ENCODE measurements at places on chromosomes 13 and 19.

DNA sequence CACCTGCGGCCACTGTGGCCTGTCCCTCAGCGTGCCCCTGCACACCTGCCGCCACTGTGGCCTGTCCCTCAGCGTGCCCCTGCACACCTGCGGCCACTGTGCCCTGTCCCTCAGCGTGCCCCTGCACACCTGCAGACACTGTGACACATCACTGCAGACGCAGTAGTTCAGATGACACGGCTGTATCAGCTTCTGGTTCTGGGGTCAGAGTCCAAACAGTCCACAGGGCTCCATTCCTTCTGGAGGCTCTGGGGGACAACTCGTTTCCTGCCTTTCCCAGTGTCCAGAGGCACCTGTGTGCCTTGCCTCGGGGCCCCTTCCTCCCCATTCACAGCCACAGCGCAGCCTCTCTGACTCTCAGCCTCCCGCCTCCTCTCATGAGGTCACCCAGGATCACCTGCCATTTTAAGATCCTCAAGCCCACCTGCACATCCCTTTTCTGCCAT is 5.5 kb downstream of the SF3A2 start:
- no peak for DNase-seq

- DNase-seq, result no peak
Observed at GRCh38 chr19:2060884-2061494, 9.9 kb upstream of the MKNK2 start.

DNA sequence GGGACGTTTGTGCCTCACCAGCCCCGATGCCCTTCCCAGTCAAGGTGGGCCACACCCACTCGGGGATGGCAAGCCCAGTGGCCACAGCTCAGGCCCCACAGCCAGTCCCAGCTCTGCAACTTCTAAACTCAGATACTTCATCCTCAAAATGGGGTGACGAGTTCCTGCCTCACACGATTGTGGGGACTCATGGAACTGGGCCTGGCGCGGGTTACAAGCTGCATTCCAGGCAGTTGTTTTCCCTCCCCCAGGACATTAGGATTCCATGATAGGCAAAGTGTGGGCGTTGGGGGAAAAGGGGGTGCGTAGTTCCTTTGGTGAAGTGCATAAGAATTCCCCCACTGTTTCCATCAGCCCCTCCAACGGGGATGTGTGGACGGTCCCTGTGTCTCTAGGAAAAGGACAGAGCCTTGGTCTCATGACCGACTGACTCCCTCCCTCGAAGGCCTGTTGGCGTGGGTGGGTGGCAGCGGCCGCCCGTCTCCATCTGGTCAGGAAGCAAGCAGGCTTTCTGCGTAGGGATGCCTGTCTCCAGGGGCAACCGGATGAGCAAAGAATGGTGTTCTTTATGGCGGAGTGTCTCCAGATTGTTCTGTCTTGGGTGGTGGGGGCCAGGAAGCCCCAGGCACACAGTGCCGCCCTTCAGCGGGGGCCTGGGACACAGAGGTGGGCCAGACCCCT is 21.1 kb upstream of the NPAS1 start:
- no peak for DNase-seq

DNA sequence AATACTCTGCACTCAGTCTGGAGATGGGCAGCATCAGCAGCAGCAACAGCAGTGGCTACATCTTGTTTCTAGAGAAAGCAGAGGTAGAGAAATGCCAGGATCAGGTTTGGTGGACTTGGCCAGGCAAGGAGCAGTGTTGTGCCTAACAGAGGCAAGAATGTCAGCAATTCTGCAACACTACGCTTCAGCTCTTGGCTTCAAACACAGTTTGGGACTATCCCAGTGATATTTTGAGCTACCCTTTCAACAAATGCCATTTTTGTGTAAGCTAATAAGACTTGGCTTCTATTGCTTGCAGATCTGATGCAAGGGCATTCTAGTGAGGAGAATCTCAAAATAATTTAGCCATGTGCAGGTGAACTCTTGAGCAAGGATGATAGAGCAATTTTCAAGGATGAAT is 271.3 kb downstream of the PCDH20 start:
- peak; percentile 20 for DNase-seq

- no peak for DNase-seq
Observed at GRCh38 chr19:45171211-45171623, 6.8 kb downstream of the TRAPPC6A start.

- DNase-seq, result no peak
Observed at GRCh38 chr13:97967948-97968347, 14.5 kb downstream of the IPO5 start.

DNA sequence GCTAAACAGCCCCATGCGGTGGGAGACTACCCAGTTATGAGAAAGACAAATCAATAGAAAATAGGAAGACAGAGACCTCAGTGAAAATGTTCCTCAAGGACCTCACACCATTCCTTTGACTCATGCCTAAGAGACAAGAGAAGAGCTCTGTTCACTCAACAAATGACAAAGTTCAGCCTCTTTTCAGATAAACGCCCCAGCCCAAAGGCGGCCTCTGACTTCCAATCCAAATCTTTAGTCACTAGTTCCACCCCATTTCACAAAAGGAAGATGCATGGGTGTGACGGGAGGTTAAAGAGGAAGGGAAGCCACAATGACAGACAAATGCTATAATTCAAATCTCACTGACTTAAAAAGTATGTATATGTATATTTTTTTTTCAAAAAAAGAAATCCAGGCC is 8.1 kb downstream of the CARS2 start:
- DNase-seq, result no peak

GRCh38 chr13:40318366-40318765 is 348.1 kb downstream of the FOXO1 start:
- DNase-seq, result no peak

DNA sequence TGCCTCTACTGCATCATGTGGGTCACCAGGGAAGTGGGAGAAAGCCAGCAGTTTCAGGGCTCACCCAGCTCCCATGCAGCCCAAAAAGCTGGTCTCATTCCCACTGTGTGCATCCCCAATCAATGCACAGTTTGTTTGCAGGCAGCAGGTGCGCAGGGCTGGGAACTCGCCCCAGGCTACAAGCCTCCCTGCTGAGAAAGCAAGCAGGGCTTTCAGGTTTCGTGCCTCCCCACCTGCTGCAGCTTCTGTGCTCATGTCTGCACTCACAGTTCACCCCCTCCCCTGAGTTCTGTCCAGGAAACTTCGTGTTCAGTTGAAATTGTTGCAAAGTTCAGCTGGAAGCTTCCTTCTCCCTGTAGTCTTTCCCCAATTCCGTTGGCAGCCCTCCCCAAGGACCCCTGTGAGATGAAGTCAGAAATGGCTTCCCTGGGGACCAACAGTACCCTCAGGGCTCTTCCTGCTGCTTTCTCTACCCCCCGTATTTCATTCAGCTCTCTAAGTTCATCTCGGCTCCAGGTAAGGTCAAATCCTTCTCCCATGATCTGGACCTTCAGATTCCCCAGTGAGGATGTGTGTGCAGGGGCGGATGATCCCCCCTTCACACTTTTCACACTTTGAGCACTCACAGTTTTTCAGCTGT is 10.3 kb upstream of the KLK3 start:
- DNase-seq, result no peak

- DNase-seq, result peak; percentile 49
Observed at GRCh38 chr13:33797622-33798021, 20.3 kb upstream of the RFC3 start.

- DNase-seq, result no peak
Observed at GRCh38 chr13:72852207-72852606, 70.3 kb downstream of the PIBF1 start.

DNA sequence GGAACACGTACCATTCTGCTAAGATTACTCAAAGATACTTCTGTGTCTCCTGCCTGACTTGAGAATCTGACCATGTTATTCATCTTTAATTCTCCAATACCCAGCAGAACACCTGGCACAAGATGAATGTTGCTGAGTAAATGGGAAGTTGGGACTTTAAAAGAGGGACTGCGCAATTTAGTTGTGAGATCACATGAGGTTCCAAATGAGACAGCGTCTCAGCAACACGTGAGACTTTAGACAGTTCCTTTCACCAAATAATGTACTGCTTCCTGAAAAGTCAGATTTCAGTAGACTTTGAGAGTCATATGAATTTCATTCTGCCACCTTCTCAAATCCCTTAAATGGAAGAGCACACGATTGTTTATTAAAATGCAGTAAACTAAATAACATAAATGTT is 36.7 kb downstream of the DOCK9 start:
- DNase-seq, result no peak

GRCh38 chr19:7622933-7623685 is 6.2 kb downstream of the XAB2 start:
- no peak for DNase-seq

DNA sequence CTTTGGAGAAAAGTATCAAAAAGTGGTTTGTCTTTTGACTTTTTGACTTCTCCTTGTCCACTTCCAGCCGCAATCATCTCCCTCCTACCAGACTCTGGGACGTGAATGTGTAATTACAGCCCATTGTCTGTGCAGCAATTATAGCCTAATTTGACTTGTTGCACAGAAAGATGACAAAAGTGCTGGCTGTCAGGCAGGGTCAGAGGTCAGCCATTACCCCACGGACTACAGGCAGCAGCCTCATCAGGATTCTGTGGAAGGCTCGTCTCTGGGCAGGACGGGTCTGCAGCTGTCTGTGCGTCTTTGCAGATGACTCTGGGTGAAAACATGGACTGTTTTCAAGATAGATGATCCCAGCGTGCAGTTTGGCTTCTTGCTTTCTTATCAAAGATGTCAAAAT is 102.2 kb upstream of the EDNRB start:
- DNase-seq, result no peak

DNA sequence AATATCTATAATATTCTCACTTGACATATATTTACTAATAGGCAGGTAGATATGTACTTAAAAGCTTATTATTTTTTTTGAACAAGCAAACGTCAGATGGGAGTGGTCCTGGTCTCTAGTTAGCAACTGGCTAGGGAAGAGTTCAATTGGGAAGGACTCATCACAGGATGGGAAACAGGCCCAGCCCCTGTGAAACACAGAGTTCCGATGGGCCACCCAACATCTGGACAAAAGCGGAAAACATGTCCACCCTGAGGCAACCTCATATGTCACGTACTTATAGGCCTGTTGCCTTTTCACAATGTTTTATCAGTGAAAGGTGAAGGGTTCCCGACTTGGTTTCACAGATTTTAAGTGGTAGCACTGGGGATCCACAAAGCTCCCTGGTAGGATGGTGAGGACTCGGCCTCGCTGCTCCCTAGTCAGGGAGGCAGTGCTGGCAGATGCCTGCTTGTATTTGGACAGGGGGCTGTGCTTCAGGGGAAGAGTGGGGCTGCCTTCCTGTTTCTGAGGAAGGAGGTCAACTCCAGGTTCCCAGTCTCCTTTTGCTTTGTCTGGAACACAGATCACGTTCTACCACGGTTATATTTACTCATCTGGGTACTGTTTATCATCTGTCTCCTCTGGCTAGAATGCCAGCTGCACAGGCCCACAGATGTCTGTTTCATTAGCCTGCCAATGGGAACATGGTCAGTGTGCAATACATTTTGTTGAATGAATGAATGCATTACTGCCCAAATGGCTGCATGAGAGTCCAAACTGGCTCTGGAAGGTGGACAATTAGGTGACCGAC is 49.4 kb upstream of the SLC15A1 start:
- no peak for DNase-seq

DNA sequence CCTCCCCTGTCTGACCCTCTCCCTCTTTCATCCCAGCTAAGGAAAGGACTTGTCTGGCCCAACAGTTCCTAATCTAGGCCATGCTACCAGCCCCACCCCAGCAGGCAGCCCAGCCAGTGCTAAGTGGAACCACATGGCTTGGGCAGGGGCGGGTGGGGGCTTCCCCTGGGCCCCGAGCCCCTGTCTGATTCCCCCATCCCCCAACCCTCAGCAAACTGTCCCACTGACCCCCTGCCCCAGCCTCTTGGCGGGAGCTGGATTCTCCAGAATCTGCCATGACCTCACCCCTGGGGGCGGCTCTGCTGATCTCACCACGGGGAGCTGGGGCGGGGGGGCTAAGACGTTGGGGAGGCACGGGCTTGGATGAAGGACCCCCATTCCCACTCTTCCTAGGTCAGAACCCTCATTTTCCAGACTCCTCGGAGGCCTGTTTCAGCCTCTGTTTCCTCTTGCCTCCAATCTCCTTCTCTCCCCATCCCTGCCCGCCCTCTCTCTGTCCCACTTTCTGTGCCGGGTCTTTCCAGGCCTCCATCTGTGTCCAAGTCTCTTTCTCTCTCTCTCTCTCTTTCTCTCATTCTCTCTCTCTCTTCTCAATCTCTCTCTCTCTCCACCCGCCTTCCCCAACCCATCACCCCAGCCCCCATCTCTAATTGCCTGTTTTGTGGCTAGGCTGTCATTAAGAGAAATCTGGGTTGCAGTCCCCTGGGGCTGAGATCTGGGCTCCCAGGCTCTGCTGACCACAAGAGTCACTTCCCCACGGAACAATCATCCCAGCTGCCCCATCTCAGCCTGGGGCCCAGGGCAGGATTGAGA is 2.7 kb downstream of the COL5A3 start:
- no peak for DNase-seq

DNA sequence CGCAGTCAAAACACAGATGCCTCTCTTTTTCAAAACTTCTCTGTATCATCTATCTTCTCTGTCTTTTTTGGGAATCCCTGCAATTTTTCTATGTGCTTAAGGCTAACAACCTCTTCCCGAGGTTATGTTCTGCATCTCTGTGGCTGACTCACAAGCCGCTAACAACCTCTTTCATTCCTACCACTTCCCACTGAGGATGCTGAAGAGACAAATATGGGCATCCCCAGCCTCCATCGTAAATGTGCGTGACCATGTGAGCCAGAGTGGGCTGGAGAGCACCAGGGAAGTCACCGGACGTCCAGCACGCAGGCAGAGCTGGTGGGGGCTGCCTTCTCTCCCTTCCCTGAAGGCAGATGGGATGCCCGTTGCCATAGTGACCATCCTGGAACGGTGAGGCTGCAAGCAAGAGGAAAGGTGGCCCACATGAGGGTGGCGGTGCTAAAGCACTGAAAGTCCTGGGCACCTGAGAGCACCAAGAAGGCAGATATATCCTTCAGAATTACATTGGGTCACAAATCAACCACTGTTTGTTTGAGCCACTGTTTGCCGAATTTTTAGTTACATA is 122.8 kb downstream of the SHISA2 start:
- DNase-seq, result no peak

- no peak for DNase-seq
Observed at GRCh38 chr19:55519451-55520311, 17.3 kb downstream of the SBK2 start.

GRCh38 chr19:54114340-54115108 is 933 bp downstream of the TFPT start:
- no peak for DNase-seq

- no peak for DNase-seq
Observed at GRCh38 chr13:46899801-46900200, 2.9 kb upstream of the HTR2A start.

DNA sequence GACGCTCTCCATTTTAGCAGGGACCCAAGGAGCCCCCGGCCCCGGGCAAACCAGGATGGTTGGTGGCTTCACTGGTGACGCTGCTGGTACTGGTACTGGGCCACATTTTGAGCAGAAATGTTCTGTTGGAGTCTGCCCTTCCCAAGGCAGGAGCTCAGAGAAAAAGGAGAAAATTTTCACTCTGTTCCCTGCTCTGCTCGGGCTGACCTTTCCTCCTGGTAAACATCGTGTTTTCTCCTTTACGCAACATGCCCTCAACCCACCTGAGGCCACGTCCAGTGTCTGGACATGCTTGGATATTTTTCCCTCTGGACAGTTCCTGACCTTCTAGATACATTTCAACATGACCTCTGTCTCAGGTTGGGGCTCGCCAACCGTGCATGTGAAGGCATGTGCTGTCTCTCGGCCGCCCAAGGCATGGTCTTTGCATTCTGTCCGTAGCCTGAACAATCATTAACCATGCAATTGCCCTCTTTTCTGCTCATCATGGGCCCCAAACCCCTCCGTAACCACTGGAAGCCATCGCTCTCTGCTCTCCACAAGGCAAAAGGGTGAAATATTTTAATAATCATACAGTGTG is 115.2 kb upstream of the PEG3 start:
- DNase-seq, result no peak

All from NCI-H446 treated with DMSO at 0.1 percent for 48 hours (cell line).